ENCODE measurements at places on chromosomes 2 and 18. TPM values are rescaled to one million over a fixed set of nuclear protein-coding genes. Genes with fewer than 3 reads are reported as not detected.

GRCh38 chr2:69012310-69013141 lies 453 bp upstream of the ANTXR1 start:
- no peak for DNase-seq

DNA sequence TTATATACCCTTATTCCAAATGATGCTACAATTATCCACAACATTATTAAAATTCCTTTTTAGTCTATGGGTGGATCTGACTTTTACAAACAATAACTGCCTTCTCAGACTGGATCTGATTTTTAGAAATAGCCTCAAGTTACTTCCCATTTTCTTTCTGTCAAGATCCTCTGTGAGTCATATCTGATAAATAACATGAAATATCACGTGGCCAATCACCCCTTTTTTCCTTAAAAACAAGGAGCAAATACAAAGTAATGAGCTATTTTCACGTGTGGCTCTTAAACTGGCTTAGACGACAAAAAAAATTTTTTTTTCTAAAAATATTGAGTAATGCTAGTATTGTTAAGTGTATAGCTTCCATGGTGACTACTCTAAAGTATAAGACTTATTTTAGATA lies 6.7 kb downstream of the PELI1 start:
- DNase-seq: no peak

- no peak for DNase-seq
These were observed 382.8 kb downstream of the OSR1 start for GRCh38 chr2:18975506-18976167.

- no peak for DNase-seq
These were observed 64.5 kb upstream of the ADAM23 start for GRCh38 chr2:206378835-206379234.

GRCh38 chr18:62522178-62522503 lies 684 bp upstream of the ZCCHC2 start:
- DNase-seq: no peak

The CNOT11 gene
- total RNA-seq: 55.9 TPM

DNA sequence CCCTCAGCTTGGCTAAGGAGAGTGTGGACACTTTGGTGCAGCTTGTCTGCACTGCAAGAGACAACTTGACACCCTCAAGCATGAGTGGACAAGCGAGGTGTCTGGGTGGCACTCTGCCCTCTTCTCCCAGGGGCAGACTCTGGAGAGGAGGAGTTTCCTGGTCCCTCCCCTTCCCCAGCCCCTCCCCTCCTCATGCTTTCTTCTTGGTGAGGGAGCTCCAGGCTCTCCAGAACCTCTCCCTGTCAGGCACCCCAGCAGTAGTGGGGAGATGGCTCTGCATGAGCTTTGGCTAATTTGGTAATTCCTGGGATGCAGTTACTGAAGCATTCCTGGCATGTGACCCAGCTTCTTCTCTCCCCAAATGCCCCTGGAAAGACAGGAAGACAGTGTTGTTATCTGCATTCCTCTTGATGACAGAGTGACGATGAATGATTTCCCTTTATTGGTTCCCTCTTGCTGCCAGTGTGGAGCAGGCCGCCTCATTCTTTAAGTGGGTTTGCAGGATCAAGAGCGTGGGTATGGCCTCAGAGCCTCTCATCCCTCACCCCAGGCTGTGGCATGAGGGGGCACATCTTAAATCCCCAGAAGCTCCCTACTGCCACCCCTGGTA lies 89.2 kb downstream of the STPG4 start:
- DNase-seq: peak; percentile 54

- DNase-seq: no peak
These were observed 267.2 kb downstream of the FBXO15 start for GRCh38 chr18:73880387-73880786.

The C2orf15 gene
- total RNA-seq: 0.60 TPM

The HS6ST1 gene
- total RNA-seq: 26.6 TPM
